ENCODE measurements at places on chromosomes 2 and 18.
A peak's percentile ranks its signal among the peaks of the same experiment; 100 is the strongest.

DNA sequence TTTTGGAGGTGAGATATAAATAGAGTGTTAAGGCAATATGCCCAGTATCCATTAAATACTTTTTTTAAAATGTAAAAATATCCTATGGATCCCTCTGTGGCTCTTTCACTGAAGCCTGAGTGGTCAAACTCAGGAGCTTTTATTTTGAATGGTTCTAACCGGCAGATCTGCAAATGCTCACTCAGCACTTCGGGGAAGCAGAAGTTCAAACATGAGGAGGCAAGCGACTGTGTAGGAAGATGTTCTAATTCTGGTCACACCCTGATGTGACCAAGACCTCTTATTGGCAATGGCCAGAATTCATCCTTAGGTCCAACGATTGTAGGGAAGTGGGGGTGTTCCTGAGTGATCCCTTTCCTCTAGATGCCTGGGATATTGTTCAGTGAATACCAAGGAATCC lies 168.8 kb downstream of the CDCA7 start:
- DNase-seq, result peak; percentile 12

DNA sequence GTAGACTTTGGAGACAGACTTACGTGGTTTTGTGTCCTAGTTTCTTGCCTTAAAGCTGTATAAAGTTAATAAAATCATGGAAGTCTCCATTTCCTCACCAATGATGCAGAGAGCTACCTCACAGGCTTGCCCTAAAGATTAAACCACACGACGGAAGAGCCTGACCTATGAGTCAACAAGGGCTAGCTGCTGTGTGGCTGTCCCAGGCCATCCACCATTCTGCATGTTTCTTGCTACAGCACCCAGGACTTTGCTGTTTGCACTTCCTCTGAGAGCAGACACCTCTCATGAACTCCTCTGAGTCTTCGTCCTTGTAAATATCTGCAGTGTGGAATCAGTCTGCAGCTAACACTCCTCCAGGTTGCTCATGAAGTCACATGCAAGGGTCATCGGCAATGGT lies 160.0 kb upstream of the TRIB2 start:
- peak; percentile 91 for DNase-seq

DNA sequence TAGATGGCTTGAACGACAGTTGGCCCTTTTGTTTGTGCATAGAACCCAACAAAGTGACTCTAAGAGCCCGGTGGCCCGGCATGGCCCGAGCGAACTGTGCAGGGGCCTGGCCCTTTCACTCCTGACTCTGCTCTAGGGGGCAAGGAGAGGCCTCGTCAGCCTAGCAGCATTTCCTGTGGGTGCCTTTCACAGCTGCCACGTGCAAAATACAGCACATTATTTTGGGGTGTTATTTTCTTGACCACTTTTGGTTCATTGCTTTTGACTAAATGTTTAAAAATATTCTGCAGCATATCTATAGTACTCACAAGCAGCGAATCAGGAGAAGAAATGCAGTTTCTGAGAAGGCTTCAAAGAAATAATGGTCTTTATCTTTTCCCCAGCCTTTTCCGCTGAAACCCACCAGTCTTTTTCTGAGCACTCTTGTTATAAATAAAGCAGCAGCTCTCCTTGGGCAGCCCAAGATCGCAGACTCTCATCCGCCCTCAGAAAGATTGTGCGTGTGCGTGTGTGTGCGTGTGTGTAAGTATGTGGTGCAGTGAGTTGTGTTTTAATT lies 31.3 kb downstream of the DGKD start:
- no peak for DNase-seq

DNA sequence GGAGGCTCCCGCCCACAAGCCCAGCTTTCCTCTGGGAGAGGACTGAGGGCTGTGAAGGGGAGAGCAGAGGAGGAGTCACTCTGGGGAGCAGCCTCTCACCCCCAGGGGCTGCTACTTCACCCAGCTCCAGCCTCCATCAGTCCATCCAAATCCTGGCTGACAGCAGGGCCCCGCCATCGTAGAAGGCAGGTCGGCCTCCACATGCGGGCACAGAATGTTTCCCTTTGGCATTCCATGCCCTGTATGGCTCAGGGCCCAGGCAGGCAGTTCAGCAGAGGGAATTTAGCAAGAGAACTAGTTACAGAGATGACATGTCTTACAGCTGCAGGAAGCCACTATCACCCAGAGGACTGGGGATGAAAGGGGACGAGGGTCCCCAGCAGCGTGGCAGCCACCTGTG lies 6.4 kb upstream of the ODC1 start:
- no peak for DNase-seq

DNA sequence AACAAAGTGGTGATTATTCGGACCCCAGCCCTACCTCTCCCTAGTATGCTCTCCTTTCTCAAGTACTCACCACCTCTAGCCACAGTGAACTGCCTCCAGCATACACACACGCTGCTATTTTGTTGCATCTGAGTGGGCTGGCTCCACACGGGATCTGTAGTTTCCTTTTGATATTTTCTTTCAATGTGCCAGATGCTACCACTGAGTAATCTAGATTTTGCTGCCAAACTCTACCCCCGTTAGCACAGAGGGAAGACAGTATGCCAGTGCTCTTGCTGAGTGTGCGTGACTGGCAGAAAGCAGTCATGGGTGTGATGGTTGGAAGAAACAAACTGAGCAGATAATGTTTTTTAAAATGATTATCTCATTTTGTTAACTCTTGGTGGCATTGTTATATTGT lies 11.6 kb downstream of the CFLAR start:
- DNase-seq, result no peak

GRCh38 chr2:30275256-30275655 lies 43.9 kb downstream of the LBH start:
- no peak for DNase-seq

DNA sequence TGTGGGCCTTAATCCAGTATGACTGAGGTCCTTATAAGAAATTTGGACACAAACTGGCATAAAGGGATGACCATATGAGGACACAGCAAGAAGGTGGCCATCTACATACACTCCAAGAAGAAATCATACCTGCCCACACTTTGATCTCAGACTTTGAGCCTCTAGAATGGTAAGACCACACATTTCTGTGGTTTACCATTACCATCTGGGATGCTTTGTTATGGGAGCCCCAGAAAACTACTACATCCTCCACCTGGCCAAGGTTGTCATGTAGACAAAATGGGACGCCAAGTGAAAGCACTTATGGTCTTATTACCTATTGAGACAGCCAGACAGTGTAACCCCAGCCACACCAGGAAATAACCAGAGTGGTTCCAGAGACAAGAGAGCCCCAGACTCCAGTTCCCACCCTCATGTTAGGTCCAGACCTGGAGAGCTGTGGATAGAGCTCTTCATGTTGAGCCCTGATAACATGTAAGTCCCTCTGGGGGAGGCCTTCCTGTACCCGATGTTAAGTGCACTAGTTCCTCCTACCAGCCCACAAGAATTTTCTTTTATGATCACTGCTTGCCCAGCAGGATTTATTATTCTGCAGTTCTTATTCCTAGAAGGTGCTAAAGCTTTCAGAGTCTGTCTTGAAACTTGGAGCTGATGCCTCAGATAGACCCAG lies 4.6 kb upstream of the ADD2 start:
- no peak for DNase-seq

- no peak for DNase-seq
Observed at GRCh38 chr2:46170611-46171350, 126.4 kb upstream of the EPAS1 start.

DNA sequence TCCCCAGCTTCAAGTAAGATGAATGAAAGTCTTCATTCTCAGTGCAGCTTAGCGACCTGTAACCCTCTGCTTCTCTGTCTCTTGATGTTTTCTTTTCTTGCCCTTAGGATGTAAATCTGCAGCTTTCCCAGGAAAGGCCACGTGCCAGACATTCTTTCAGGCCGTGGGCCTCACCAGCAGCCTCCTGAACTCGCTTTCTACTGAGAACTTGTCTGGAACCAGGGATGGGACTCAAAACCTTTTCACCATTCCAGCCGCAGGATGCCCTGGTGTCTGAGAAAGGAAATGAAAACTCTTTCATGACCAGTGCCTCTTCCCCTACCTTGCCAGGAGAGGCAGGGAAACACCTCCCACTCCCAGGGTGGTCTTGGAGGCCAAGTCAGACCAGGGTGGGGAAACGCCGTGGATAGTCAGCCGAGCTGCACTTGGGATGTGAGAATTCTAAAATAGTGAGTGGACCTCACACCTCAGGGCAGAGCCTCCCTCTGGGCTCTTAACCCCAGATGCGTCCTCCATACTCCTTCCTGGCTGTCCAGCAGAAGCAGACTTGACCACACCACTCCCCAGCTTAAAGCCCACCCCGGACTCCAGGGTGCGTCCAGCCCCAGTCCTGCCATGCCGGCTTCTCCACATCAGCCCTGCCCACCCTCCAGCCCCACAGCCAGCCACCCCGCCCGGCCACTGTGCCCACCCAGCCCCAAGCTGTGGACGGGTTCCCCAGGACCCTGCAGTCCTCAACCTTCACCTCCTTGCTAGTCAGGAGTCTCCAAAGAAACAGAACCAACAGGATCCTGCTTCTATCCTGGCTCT lies 115.5 kb downstream of the TWIST2 start:
- DNase-seq, result no peak

- DNase-seq, result no peak
Observed at GRCh38 chr2:62337403-62337802, 141.5 kb downstream of the B3GNT2 start.

DNA sequence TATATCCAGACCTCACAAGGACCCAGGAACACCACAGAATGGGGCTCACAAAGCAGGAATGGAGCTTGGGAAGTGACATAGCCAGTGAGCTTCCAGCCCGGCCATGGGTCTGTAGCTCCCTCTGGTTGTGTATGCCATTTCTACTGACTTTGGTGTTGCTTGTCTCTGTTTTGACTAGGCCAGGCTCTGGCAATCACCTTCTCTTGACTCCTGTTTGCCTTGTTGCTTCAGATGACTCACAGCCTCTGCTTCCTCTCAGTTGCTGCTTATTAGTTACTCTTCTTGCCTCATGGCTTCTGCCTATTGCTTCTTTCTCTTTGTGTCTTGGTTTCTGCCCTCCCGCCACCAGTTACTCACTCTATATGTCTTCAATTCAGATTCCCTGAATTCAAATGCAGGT lies 15.8 kb upstream of the IER3IP1 start:
- DNase-seq, result peak; percentile 7

- DNase-seq, result no peak
Observed at GRCh38 chr2:11537951-11538350, 4.1 kb downstream of the GREB1 start.

DNA sequence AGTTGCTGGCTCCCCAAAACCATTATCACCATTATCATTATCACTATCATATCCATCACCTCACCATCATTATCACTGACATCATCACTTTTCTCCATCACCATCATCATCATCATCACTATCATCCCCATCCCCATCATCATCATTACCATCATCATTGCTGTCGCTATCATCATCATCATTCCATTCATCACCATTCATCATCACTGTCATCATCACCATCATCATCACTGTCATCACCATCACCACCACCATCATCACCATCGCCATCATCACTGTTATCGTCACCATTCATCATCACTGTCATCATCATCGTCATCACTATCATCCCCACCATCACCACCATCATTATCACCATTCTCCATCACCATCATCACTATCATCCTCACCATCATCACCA lies 9.0 kb downstream of the HPCAL1 start:
- no peak for DNase-seq

GRCh38 chr2:189210250-189211087 lies 30.9 kb upstream of the COL5A2 start:
- DNase-seq, result no peak
